ENCODE measurements at places on chromosomes 6 and 20. TPM values are rescaled to one million over a fixed set of nuclear protein-coding genes. Genes with fewer than 3 reads are reported as not detected.

DNA sequence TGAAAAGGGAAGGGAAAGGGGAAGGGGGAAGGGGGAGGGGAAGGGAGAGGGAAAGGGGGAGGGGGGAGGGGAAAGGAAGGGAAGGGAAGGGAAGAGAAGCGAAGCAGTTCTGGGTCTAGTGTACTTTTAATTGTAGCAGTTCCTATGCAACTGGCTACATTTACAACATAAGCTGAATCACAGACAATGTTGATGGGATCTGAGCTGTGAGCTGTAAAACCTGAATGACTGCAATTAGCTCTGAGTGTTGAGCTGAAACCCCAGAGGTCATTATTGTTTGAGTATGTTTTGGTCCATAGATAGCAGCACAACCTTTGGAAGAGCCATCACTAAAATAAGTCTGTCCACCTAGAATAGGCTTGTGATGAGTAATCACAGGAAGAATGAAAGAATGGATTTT is 7.2 kb upstream of the ABHD12 start:
- DNase-seq: no peak
- H3K4me3 ChIP-seq: no peak overlapping the region
- no peaks in the 10 kb centered on the region for H3K4me1 ChIP-seq

- no peak for DNase-seq
- no peaks in the 10 kb centered on the region for H3K36me3 ChIP-seq
Observed at GRCh38 chr6:157535340-157536222, 154.6 kb downstream of the ZDHHC14 start.

DNA sequence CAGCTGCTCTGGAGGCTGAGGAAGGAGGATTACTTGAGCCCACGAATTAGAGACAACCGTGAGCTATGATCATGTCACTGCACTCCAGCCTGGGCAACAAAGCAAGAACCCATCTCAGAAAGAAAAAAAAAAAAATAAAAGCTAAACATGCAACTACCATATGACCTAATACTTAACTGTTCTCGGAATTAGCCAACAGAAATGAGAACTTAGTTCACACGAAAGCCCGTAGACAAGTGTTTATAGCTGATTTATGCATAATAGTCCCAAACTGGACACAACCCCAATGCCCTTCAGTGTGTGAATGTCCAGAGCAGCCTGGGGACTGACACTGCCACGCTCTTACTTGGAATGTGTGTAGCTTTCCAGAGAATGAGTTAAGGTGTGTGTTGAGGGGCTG is 211.5 kb upstream of the PROKR2 start:
- no peaks in the 10 kb centered on the region for H3K36me3 ChIP-seq
- no peaks in the 10 kb centered on the region for H3K27me3 ChIP-seq
- DNase-seq: no peak
- H3K4me3 ChIP-seq: no peak overlapping the region
- peaks cover 13% of the 10 kb centered on the region for H3K4me1 ChIP-seq

DNA sequence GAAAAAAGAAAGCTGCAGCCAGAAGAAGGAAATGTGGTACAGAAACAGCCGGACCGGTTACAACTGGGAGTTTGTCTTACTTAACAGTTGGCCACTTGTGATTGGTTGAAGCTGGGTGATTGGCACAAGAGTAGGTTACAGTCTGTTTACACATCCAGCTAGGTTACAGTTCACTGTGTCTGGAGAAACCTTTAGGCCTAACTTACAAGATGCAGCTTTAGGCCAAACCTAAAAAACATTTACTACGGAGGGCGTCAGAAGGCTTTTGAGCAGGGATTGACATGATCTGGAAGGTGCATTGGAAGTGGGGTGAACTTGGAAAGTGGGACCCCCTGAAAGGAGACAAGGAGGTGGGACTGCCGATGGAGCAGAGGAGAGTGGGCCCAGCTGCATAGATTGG is 122.3 kb downstream of the BANF2 start:
- peaks cover 14% of the 10 kb centered on the region for H3K4me1 ChIP-seq
- no peak overlapping the region for H3K27ac ChIP-seq
- DNase-seq: no peak
- H3K27me3 ChIP-seq: no peaks in the 10 kb centered on the region
- H3K4me3 ChIP-seq: no peak overlapping the region

Gene EYA4
- total RNA-seq: 18.7 TPM

Gene RGS19
- 3.9 TPM for total RNA-seq

Gene EPB41L1
- total RNA-seq: 18.8 TPM

GRCh38 chr6:7906741-7907140 is 3.8 kb downstream of the TXNDC5 start:
- no peak for DNase-seq
- H3K36me3 ChIP-seq: peaks cover 31% of the 10 kb centered on the region
- H3K4me3 ChIP-seq: no peak overlapping the region
- peaks cover 58% of the 10 kb centered on the region for H3K4me1 ChIP-seq
- no peaks in the 10 kb centered on the region for H3K27me3 ChIP-seq

- no peaks in the 10 kb centered on the region for H3K27me3 ChIP-seq
- no peak for DNase-seq
- H3K4me3 ChIP-seq: no peak overlapping the region
Observed at GRCh38 chr20:33515569-33516216, 25.8 kb downstream of the CBFA2T2 start.

Gene PREX1
- total RNA-seq: 8.4 TPM

GRCh38 chr6:38348371-38348770 is 291.4 kb downstream of the BTBD9 start:
- no peak overlapping the region for H3K4me3 ChIP-seq
- no peak overlapping the region for H3K27ac ChIP-seq

DNA sequence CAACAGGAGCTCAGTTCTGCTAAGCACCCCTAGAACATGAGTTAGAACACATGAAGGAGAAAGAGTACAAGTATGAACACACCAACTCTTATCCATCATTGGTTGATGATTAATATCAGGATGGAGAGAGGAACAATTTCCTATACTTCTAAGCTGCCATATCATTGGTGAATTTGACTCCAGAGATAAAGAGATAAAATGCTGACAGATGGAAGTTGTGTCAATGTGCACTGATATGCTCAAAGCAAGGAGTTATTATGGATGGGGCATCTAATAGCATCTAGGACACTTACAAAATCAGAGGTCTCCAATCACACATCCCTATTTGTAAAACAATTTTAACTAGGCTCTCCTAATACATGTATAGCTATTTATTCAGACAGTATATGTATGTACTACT is 145.4 kb downstream of the BFSP1 start:
- no peak for DNase-seq
- H3K4me3 ChIP-seq: no peak overlapping the region
- H3K27ac ChIP-seq: no peak overlapping the region
- H3K36me3 ChIP-seq: no peaks in the 10 kb centered on the region
- no peaks in the 10 kb centered on the region for H3K4me1 ChIP-seq

Gene MLN
- total RNA-seq: not detected

DNA sequence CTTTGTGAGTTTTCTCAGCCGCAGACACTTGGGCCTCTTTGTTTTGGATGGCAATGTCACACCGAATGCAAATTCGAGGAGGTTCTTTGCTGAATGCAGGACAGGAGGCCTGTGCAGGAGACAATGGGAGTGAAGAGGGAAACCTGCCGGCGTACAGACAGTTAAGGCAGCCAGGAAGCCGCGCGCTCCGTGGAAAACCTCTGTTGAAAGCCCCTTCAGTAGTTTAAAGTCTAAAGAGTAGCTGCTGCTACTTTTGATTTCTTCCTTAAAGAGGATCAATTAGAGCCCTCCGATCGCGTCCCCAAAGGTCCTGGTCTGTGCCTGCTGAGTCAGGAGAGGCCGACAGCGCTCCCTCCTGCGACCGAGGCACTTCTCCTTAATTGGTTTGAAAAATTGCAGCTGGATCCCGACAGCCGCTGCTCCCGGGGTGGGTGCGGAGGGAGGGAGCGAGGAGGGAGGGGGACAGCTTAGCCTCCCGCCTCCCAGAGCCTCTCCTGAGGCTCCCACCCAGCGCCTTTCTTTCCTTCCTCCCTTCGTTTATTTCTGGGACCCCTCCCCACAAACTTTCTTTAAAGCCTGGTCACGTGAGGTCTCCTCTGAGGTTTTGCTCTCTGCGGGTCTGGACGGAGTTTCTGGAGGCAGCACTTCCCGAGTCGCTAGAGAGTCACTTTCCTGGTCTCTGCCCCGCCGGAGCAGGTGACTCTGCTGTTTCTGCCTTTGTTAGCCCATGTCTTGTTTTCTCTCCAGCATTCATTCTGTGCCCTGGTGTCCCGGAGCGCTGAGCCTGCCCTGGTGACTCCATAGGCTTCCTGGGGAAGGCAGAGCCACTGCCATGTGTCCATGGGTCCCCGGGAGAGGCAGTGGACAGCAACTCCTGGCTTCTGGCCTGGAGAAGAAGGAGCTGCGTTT is 22.3 kb upstream of the RPP40 start:
- no peaks in the 10 kb centered on the region for H3K36me3 ChIP-seq
- peak overlapping the region; percentile 68 for H3K4me3 ChIP-seq
- H3K27ac ChIP-seq: peak overlapping the region; percentile 62
- peaks cover 5% of the 10 kb centered on the region for H3K4me1 ChIP-seq
- DNase-seq: peak; percentile 64
- no peaks in the 10 kb centered on the region for H3K27me3 ChIP-seq

GRCh38 chr20:59636766-59637370 is 32.5 kb downstream of the PHACTR3 start:
- no peak for DNase-seq
- H3K4me3 ChIP-seq: no peak overlapping the region
- H3K27me3 ChIP-seq: no peaks in the 10 kb centered on the region
- no peak overlapping the region for H3K27ac ChIP-seq
- H3K36me3 ChIP-seq: no peaks in the 10 kb centered on the region

GRCh38 chr6:121857551-121857950 is 422.1 kb downstream of the GJA1 start:
- H3K36me3 ChIP-seq: no peaks in the 10 kb centered on the region
- no peak overlapping the region for H3K27ac ChIP-seq
- H3K4me1 ChIP-seq: no peaks in the 10 kb centered on the region
- no peak for DNase-seq
- no peak overlapping the region for H3K4me3 ChIP-seq
- H3K27me3 ChIP-seq: no peaks in the 10 kb centered on the region

- peaks cover 42% of the 10 kb centered on the region for H3K27me3 ChIP-seq
- H3K36me3 ChIP-seq: no peaks in the 10 kb centered on the region
- peaks cover 5% of the 10 kb centered on the region for H3K4me1 ChIP-seq
- no peak for DNase-seq
Observed at GRCh38 chr6:208938-209337, 83.3 kb upstream of the DUSP22 start.

GRCh38 chr20:32432277-32432676 is 74.1 kb downstream of the ASXL1 start:
- no peaks in the 10 kb centered on the region for H3K27me3 ChIP-seq
- H3K27ac ChIP-seq: peak overlapping the region; percentile 60
- no peak for DNase-seq
- no peak overlapping the region for H3K4me3 ChIP-seq
- peaks cover 31% of the 10 kb centered on the region for H3K4me1 ChIP-seq
- no peaks in the 10 kb centered on the region for H3K36me3 ChIP-seq

GRCh38 chr6:44133003-44133931 is 5.9 kb downstream of the TMEM63B start:
- H3K27ac ChIP-seq: no peak overlapping the region
- H3K27me3 ChIP-seq: no peaks in the 10 kb centered on the region
- H3K36me3 ChIP-seq: peaks cover 39% of the 10 kb centered on the region
- DNase-seq: peak; percentile 52

GRCh38 chr6:108286366-108286765 is 8.5 kb upstream of the AFG1L start:
- no peak overlapping the region for H3K4me3 ChIP-seq
- no peak for DNase-seq
- no peak overlapping the region for H3K27ac ChIP-seq
- H3K36me3 ChIP-seq: no peaks in the 10 kb centered on the region

DNA sequence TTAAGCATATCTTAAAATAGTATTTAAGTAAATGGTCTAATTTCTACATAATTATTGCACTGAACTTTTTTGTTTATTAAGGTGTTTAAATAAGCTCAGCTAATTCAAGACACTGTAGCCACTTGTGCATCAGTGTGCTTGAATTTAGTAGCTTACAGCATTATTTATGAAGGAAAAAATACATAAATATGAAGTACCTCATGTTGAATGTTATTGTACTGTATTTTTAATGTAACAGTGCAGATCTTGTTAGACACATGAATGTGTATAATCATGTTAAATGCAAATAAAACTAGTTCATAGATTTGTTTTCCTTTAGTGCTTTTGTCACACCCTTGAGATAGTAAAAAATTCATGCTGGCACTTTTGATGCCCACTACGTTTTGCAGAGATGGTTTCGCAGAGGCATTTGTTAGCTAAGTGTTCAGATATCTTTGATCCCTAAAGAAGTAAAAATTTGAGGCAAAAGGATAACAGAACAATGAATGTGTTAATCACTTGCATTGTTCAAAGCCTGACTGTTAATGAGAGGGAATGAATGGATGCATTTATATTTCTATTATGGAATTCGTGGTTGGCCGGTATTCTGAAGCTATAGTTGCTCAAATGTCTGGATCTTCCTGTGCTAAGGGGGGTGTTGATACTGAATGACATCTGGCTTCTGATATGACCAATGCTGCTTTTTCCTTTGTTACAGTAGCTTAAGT is 8.8 kb downstream of the BTBD3 start:
- H3K36me3 ChIP-seq: no peaks in the 10 kb centered on the region
- H3K27me3 ChIP-seq: no peaks in the 10 kb centered on the region

GRCh38 chr20:23132293-23132929 is 46.3 kb upstream of the CD93 start:
- no peak for DNase-seq
- no peak overlapping the region for H3K4me3 ChIP-seq
- H3K36me3 ChIP-seq: no peaks in the 10 kb centered on the region
- H3K27ac ChIP-seq: peak overlapping the region; percentile 19

- H3K4me1 ChIP-seq: peaks cover 3% of the 10 kb centered on the region
- no peaks in the 10 kb centered on the region for H3K36me3 ChIP-seq
- H3K4me3 ChIP-seq: no peak overlapping the region
- no peak overlapping the region for H3K27ac ChIP-seq
- no peaks in the 10 kb centered on the region for H3K27me3 ChIP-seq
- DNase-seq: no peak
Observed at GRCh38 chr20:50271176-50271575, 80.5 kb downstream of the CEBPB start.

Gene HAO1
- not detected for total RNA-seq

- no peaks in the 10 kb centered on the region for H3K36me3 ChIP-seq
- H3K4me3 ChIP-seq: no peak overlapping the region
- no peak overlapping the region for H3K27ac ChIP-seq
- DNase-seq: no peak
- H3K27me3 ChIP-seq: no peaks in the 10 kb centered on the region
Observed at GRCh38 chr20:19015351-19016139, 196.9 kb upstream of the SLC24A3 start.
